Aorta (tissue), 5 donors: ENCODE measurements at places on chromosomes 2 and 18. TPM values are rescaled to one million over a fixed set of nuclear protein-coding genes. Genes with fewer than 3 reads are reported as not detected.

VAMP8 gene
- total RNA-seq, result 43.5 TPM

CTNNA2 gene
- total RNA-seq, result 0.12 TPM

DNA sequence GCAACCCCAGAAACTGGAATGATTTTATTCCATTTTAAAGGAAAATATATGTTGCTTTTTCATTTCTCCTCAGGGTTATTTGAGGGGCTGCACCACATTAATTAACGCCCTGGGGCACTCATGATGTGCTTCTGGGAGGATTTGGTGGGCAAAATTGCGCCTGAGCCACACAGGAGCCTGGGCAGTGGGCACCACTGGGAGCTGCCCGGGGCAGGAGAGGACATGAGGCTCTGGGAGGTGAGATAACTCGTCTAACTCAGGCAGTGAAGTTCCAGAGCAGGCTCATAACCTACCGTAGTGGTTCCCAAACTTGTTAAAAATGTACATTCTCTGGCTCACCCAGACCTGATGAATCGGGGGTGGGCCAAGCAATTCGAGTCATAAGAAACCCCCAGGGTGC lies 68.3 kb downstream of the EDAR start:
- no peaks in the 10 kb centered on the region for H3K36me3 ChIP-seq
- no peaks in the 10 kb centered on the region for H3K4me1 ChIP-seq
- DNase-seq, result peak; percentile 16
- no peak overlapping the region for H3K4me3 ChIP-seq
- H3K27ac ChIP-seq, result no peak overlapping the region

DNA sequence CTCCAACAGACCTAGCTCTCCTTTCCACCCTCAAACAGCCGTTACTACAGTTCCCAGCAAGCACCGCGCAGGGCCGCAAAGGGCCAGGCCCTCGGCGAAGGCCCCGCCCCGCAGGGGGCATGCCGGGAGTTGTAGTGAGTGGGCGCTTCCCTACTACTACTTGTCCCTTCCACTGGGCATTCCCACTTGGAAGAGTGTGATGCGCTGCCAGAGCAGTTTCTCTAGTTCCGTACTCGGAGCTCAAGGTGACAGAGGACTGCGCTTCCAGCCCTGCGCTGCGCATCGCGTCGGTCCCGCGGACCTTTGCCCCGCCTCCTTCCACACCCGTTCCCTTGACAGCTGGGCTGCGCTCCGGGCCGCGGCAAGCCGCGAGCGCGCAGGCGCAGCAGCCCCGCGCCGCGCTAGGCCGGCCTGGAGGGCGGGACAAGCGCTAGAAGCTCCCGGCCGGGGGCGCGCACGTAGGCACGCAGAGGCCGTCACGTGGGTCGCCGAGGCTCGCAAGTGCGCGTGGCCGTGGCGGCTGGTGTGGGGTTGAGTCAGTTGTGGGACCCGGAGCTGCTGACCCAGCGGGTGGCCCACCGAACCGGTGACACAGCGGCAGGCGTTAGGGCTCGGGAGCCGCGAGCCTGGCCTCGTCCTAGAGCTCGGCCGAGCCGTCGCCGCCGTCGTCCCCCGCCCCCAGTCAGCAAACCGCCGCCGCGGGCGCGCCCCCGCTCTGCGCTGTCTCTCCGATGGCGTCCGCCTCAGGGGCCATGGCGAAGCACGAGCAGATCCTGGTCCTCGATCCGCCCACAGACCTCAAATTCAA lies at the start of gene VAPA:
VAPA (plus strand) TSS at position 491 of the 808 bp plus-strand sequence; CDS start at position 732, 241 bp downstream.
- H3K27ac ChIP-seq, result peak within 1 kb of the TSS; percentile 96
- H3K36me3 ChIP-seq, result no peaks in the 10 kb centered on the region
- DNase-seq, result peak; percentile 98
- H3K4me1 ChIP-seq, result peaks cover 5% of the 10 kb centered on the region

- H3K36me3 ChIP-seq, result no peaks in the 10 kb centered on the region
- no peaks in the 10 kb centered on the region for H3K27me3 ChIP-seq
- peak; percentile 31 for DNase-seq
- H3K4me1 ChIP-seq, result no peaks in the 10 kb centered on the region
- H3K4me3 ChIP-seq, result no peak overlapping the region
Observed at GRCh38 chr2:3320910-3321605, 56.6 kb downstream of the EIPR1 start.
